ENCODE measurements at places on chromosomes 6 and 20.

DNA sequence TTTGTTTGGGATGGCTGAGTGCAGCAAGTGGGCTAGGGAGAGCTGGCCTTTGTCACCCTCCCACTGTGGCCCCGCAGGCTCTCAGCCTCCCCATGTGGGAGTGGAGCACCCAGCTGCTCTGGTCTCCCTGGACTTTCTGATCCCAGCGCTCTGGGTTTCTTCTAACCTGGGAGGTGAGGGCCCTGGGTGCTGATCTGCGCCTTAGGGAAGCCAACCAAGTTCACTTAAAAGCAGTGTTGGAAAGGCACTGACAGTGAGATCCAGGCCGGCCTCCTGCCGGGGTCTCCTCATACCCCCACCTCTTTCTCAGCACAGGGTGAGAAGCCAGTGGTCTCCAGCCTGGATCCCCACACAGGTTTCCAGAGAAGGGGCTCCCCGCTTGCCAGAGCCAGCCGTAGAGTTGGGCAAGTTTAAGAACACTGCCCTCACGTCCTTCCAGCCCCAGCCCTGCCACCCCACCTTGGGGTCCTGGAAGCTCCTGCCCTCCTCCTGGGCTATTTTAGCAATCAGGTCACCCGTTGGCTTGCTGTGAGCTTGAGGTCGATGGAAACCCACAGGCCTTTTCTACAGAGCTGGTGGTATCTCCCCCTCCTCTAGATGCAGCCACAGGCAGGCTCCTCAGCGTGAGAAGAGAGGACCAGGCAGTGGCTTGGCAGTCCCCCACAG lies 9.6 kb downstream of the C20orf203 start:
- DNase-seq = no peak

GRCh38 chr20:20017844-20018185 lies 653 bp downstream of the NAA20 start:
- no peak for DNase-seq

DNA sequence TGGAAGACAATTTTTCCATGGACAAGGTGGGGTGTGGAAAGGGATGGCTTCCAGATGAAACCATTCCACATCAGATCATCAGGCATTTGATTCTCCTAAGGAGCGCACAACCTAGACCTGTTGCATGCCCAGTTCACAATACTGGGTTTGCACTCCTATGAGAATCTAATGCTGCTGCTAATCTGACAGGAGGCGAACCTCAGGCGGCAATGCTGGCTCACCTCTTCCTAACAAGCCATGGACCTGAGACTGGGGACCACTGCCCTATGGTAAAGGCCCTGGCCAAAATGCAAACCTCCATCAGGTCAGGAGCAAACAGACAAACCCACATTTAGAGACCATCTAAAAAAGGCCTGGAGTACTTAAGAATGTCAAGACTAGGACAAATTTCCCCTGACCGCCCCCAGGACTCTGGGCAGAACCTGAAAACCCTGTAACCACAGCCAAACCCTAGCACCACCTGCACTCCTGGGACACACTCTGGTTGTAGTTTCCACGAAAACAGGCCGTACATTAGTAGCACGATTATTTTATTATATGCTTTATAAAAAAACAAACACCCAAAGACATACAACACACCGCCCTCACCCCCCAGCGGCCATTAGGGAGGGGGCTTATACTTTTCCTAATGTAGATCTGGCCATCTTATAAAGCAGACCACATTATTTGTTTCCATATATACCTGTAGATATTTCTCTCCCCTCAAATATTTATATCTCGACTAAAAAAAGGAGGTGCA lies 27.3 kb downstream of the SNX5 start:
- DNase-seq = no peak

GRCh38 chr6:28212510-28213212 lies 12.4 kb upstream of the ZSCAN9 start:
- DNase-seq = peak; percentile 74

DNA sequence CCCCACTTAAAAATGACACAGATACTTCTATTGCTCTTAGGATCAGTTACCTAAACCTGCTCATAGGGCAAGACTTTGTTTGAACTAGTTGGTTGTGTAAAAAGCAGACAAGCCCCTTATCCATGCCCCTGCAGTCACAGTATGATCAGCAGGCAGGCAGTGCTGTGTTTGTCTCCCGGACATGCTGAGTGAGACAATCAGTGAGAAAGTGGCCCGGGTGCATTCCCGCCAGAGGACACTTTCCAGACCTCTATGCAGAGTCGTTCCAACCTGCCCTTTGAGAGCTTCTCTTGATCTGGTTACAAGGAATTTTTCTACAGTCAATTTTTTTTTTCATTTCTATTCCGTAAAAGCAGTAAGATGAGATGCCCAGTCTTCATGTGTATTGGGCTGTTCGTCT lies 6.2 kb downstream of the LSM14B start:
- no peak for DNase-seq

DNA sequence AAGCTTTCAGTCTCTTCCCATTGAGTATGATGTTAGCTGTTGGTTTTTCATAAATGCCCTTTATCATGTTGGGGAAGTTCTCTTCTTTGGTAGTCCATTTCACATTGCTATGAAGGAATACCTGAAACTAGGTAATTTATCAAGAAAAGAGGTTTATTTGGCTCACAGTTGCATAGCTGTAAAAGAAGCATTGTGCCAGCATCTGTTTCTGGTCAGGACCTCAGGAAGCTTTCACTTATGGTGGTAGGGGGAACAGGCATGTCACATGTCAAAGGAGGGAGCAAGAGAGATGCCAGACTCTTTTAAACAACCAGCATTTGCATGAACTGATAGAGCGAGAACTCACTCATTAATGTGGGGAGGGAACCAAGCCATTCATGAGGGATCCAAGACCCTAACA lies 48.0 kb upstream of the MAPK13 start:
- no peak for DNase-seq

DNA sequence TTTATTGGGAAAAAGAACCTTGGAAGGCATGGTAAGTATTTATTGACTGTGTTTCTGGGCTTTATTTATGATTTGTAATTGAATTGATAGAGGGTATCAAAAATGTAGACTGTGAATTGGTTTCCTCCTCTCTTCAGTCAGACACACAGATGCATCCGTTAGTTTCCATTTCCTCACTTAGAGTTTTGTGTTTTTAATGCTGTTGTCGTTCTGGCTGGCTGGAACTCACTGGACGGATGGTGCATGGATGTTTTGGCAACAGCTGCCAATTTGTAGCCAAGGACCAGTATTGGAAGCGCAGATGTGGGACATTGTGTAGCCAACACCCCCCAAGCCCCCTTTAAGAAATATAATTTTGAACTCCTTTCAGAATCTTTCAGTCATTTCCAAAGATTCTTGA lies 134.5 kb downstream of the JARID2 start:
- DNase-seq = no peak

DNA sequence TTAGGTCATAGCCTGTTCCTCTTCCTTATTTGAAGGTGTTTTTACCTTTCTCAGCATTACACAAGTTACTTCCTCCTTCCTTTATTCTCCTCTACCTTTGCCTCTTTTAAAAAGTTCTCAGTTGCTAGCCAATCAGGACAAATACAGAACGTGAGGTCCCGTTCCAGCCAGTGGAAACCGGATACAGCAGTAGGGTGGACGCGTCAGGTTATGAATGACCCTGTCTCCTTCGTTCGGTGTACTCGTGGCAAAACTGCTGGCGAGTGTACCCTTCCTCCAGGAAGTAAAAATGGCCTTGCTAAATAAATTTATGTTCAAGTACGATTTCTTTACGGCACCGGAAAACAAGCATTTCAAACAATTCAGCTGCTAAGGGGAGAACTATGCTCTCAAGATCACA lies 77.0 kb upstream of the MLN start:
- DNase-seq = no peak

- DNase-seq = no peak
Measured at GRCh38 chr20:8244637-8245036, 112.6 kb downstream of the PLCB1 start.

DNA sequence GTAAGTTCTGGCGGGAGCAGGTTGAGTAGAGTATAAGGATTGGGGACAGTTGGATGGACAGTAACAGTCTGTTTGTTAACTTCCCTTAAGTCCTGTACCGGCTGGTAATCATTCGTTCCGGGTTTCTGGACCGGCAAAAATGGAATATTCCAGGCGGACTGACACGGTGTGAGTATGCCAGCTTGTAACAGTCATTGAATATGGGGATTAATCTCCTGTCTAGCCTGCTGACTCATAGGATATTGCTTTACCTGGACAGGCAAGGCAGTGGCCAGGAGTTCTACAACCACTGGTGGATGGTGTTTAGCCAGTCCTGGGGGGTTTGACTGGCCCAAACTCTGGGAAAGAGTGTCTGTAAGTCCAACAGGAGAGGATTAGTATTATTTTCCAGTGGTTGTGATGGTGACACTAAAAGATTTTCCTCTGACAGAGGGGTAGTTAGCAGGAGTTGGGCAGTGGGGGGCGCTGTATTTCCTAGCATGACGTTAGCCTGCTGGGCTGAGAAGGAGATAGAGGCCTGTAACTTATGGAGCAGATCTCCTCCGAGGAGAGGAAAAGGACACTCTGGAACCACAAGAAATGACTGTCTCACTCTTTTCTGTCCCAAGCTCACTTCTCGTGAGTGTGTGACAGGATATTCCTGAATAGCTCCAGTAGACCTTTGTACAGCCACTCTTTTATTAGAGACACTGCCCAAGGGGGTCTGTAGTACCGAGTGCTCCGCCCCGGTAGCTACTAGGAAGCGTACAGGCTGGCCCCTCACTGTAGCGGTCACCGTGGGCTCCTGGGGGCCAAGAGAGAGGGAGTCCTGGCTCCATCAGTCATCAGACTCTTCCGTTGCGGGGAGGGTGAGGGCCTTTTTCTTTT lies 152.2 kb downstream of the TRIM27 start:
- no peak for DNase-seq

DNA sequence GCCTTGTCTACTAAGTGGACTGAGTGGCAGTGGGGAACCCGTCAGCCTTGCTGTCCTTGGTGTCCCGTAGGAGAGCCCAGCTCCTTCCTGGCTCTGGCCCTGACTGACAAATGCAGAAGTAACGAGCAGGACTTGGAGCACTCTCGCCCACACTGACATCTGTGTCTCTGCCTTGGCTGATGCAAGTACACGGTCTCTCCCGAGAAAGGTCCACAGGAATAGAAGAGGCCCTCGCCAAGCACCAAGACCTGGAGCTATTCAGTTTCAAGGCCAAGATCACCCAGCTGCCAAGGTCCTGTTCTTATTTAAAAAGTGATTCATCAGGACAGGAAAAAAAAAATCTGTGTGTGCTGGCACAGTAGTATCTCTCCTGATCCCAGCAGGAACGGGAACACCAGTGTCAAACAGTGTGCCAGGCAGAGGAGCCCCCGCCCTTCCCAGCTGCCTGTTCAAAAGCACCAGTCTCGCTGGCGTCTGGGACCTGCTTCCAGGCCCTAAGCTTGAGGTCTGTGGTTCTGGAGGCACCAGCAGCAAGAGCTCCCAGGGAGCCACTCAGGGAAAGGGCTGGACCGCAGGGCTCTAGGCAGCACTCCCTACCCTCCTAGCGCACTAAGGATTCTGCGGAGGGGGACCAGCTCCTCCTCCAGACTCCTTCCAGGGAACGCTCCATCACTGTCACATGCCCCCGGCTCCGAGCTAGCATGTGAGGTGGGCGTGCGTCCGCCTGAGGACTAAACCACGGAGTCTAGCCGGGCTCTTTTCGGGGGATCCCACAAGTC lies 376.9 kb downstream of the RNGTT start:
- DNase-seq = no peak

DNA sequence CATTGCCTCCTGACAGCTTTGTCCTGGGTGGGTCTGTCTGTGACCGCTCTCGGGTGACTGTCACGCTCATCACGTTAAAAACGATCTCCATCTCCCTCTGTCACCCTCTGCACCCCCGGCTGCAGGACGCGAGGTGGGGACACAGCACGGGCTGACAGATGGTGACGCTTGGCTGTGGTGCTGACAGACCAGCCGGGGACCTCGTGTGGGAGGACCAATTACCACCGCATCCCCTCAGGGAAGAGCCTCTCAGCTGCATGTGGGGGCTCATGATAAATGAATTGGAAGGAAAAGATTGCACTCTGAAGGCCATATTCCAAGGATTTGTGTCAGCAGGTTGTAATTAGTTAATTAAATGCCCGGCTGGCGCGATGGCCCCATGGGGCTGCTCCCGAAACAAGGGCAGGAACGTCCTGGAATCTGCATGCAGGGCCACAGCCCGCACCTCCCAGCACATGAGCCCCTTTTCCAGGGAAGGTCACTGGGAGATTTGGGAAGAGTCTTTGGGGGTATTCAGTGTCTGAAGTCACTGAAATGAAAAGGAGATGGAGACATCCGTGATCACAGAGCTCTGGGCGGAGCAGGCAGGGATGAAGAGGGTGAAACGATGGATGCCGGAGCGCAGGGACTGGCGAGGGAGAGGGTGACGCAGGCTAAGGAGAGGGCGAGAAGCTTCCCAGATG lies 87.1 kb downstream of the ERMARD start:
- no peak for DNase-seq

DNA sequence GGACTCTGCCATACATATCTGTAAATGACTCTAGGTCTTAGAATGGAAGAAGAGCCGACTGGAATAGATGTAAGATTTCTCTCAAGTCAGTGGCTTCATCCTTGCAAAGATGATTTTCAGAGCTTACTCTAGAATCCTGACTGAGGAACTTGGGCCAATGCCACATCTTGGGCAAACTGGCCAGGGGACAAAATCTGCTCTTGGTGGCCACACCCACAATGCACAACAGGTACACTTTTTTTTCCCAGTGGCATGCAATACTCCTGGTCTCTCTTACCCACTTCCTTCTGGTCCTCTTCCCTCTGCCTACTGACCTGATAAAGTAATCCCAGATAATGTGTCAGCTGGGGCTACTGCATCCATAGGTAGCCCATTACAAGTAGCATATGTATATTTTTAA lies 13.4 kb downstream of the CLIC5 start:
- no peak for DNase-seq

DNA sequence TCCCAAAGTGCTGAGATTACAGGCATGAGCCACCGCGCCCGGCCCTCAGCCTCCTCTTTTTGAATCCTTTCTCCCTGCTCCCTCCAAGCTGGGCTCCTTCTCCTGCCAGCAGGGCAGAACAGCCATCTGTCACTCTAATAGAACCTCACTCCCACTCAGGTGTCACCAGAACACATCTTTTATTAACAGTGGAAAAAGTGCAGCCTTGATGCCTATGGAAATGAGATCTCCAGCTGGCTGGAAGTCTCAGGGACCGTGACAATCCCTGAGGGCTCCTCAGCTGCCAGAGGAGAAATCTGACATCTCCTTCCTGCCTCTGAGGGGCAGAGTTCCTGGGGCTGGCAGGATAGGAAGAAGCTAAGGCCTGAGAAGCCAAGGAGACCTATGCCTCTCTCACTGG lies 28.0 kb downstream of the TMC2 start:
- DNase-seq = no peak
